IPS DF 19.7 (cell line): ENCODE measurements at places on chromosomes 12 and 14.
A peak's percentile ranks its signal among the peaks of the same experiment; 100 is the strongest.

DNA sequence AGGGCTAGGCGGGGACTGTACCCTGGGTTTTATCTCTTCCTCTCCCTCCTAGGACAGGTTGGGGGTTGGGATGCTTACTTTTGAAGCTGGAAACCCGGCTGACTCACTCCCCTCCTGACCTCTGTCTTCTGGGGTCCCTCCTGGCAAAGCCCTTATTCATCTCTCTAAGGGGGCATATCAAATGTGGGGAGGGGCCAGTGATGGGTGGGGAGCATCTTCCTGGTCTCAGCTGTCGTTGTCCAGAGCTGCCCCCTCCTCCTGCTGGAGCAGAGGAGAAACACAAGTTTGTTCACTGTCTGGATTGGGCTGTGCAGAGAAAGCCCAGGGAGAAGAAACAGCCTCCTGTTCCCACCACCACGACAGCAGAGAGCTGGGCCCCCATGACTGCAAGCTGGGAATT lies 85.8 kb downstream of the TNFAIP2 start:
- DNase-seq, result no peak

DNA sequence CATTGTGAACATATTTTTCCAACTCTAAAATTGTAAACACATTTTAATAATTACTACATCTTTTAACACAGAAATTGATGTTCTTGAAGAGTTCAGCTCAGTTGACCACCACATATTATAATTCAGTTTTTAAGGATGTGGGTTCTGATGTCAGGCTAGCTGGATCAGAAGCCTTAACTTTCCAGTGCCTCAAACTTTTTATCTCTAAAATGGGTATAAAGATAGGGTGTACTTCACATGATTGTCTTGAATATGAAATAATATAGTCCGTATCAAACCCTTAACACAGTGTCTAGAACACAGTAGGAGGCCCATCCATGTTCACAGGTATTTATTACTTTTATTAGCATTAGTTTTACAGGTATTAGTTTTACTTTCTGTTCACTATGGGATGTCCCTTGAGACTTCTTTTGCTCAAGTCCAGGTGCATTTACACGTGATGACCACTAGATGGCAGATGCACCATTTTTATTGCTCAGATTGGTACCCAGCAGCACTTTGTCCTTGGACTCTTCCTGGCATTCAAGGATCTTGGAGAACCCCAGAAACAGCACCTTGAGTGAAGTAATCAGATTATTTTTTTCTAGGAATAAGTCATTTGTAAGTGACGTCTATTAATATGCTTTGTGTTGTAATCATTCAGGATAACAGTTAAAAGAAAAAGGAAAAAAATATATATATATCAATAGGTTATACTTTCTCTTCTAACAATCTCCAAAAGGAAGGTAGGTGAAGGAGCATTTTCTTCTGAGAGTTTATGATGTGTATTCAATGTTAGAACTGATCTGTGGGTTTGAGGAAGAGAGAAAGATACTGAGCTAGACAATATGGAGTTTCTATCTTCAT lies 580.2 kb downstream of the ETNK1 start:
- peak; percentile 15 for DNase-seq

DNA sequence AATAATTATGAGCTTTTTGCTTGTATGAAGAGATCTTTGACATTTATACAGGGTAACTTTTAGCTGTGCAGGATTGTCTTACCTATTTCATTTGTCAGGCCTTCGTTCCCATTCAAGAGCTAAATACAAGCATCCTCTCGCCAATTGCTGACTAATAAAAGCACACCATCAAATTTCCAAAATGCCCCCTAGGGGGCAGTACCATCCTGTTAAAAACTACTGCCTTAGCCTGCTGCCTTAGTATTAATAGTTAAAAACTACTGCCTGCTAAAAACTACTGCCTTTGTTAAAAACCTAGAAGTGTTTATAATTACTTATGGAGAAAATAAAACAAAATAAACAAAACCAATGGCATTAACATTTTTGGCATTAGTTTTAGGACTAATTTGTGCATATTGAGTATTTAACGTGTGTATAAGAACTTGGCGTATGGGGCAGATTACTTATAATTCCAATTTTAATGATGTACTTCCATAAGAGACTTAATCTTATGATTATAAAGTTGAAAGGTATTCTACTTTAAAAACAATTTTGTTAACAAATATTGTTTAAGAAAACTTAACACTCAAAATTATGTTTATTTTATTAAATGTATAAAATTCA lies 3.0 kb upstream of the IFI27L2 start:
- no peak for DNase-seq

- DNase-seq, result no peak
Measured at GRCh38 chr14:88321692-88322503, 1.2 kb downstream of the KCNK10 start.

DNA sequence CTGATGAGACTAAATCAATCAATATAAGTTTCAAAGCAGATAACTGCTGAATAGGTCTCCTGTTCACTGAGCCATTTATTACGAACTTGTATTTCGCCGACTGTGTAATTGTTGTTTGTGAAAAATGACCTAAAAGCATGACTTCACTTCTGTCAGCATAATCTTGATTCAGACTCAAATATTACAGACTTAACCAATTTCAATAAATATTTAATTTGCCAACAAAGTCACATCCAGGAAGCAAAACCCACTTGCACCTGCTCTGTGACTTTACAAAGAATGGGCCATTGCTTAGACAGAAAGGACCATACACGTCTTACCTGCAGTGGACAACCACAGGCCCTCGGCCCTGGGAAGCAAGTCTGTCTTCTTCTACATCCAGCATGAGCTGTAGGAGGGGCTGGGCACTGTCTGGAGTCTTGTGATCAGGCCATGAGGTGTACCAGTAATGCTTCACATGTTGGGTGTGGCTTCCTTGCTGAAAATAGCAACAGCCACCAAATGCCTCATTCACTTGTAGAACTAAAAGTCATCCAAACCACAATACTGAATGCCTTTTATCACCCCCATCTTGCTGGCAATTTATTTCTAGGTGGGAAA lies 23.5 kb upstream of the PTPRB start:
- DNase-seq, result no peak

DNA sequence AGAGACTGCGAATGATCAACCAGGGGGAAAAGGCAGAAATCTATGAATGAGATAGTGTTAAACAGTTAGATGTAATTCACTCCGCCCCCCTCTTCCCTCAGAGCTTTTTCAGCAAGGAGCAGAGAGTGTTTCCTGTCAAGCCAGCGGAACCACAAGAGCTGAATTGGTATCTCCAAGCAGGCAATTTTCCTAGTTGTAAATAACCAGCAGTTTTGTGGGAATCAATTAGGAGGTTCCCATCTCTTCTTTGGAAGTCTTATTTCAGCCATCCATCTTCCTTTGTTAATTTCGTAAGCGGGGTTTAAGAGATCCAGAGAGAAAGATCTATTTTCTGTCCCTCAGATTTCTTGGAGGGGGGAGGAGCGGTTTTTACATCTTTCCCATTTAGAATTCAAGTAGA lies 178.0 kb downstream of the FOXN3 start:
- no peak for DNase-seq

- no peak for DNase-seq
Measured at GRCh38 chr12:116502989-116503496, 56.1 kb upstream of the MAP1LC3B2 start.

DNA sequence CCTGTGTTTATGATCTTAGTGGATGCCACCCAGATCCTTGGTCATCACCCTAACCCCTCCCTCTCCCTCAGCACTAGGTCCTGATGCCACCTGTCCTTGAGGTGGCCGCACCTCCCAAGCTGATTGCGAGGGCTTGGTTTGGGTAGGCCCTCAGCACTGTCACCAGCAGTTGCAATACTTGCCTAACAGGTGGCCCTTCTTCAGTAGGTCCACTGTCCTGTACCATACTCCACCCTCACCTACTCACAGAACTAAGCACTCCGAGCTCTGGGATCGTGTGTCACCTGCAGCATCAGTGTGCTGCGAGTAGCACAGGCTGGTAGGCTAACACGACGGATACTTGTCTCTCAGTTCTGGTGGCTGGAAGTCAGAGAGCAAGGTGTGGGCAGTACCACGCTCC lies 14.0 kb upstream of the SERPINA12 start:
- DNase-seq, result no peak

- DNase-seq, result no peak
Measured at GRCh38 chr14:93543766-93544165, 113.0 kb downstream of the UNC79 start.

- DNase-seq, result no peak
Measured at GRCh38 chr12:48894271-48894670, 28.6 kb upstream of the RND1 start.
